ENCODE measurements at places on chromosomes 3 and 15.

GRCh38 chr3:128050597-128050996 is 1.6 kb upstream of the SEC61A1 start:
- no peak for DNase-seq

GRCh38 chr15:99443768-99444446 is 121.9 kb upstream of the MEF2A start:
- DNase-seq = no peak

DNA sequence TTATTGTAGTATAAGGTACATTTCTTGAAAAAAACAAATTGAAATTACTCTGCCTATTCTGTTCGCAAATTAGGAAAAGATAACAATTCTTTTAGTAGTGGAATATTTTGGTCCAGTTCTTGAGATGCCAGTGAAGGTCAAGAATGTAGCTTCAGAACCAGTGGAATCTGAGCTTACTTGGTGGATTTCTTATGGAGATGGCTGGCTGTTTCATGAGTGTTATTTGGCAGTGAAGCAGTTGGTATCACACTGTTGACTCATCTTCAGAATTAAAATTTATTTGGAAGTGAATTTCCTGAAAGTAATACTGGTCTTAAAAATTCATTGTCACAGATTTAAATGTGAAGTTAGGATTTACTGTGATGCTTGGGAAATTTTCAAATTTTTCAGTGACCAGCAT is 19.1 kb downstream of the RNF13 start:
- peak; percentile 38 for DNase-seq

GRCh38 chr3:107001635-107002034 is 375.6 kb upstream of the CCDC54 start:
- no peak for DNase-seq

GRCh38 chr3:22746221-22746620 is 456.9 kb upstream of the UBE2E2 start:
- DNase-seq = no peak

GRCh38 chr3:102492300-102492699 is 57.5 kb downstream of the ZPLD1 start:
- DNase-seq = no peak

GRCh38 chr3:18562364-18563154 is 137.4 kb upstream of the SATB1 start:
- no peak for DNase-seq

DNA sequence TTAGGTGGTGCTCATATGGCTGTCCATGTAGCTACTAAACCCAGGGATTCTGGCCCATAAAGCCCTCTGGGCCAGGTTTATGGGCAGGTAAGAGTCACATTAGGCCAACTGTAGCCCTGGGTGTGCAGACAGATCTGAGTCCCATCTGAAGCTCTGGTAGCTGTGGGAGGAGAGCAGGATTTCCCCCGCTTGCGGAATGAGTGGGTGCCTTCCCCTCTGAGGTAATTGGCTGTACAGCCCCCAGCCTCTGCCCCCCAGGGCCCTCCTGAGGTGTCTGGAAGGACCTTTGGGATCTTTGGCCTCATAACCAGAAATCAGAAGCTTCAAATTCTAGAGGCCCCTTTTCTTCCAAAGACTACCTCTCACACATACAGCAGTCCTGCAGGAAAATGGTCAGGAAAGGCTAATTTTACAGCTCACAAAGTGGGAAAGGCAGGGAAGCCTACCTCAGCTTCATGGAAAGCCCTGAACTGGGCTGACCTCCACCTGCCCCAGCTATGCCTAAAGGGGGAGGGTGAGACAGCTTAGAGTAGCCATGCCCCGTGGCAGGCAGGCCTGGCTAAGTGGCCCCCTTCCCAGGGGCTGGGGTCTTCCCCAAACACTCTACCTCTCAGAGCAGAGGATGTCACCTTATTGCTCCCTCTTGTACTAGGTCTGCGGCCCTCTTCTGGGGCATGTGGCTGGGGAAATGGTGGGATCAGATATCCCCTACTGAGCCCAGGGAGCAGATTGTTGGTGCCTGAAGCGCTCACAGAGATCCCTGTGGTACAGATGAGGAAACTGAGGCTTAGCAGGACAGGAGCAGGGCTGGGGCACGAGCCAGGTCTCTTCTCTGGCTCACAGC is 16.8 kb downstream of the HEMK1 start:
- no peak for DNase-seq

- no peak for DNase-seq
Observed at GRCh38 chr3:52177701-52178042, 20.3 kb upstream of the ALAS1 start.

Measured in AG04449 (cell line).